ENCODE measurements at places on chromosomes 13 and 19. TPM values are rescaled to one million over a fixed set of nuclear protein-coding genes. Genes with fewer than 3 reads are reported as not detected.

TMEM38A gene
- total RNA-seq: 14.5 TPM

JAK3 gene
- total RNA-seq: 4.0 TPM

VSTM2B gene
- total RNA-seq: not detected

SYT3 gene
- 0.19 TPM for total RNA-seq

CGB7 gene
- not detected for total RNA-seq

Data from right atrium auricular region (tissue), 2 donors.